Amniotic stem cell (primary cell): ENCODE measurements at places on chromosomes 12 and 14.

- no peak for DNase-seq
Measured at GRCh38 chr12:24244801-24245200, 295.3 kb upstream of the SOX5 start.

DNA sequence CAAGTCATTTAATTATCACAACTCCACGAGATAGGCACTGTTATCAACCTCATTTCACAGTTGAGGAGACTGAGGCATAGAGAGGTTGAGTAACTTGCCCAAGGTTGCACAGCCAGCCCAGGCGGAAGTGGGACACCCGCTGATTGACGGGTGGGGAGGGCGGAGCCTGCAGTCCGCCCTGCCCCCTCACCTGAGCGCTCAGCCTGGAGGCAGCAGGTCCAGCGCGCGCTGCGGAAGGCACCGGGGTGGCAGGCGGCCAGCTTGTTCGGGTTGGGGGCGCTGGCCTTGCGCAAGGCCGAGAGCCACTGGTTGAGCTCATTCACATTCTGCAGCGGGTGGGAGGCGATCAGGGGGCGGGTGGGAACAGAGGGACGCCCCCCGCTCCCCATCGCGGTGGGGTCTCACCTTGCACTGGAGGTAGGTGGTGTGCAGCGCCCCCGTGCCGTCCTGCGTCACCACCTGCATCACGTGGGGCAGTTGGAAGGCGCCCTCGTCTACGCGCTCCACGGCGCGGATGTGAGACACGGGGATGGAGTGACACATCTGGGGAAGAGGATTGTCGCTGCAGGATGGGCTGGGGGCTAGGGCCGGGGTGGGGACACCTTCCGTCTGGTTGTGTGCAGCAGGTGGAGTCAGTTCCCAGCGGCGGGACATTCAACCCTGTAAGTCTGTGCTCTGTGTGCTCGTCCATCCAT, 31.7 kb downstream of the RASAL1 start:
- no peak for DNase-seq

GRCh38 chr12:83945871-83946270, 966.7 kb downstream of the SLC6A15 start:
- DNase-seq, result no peak

DNA sequence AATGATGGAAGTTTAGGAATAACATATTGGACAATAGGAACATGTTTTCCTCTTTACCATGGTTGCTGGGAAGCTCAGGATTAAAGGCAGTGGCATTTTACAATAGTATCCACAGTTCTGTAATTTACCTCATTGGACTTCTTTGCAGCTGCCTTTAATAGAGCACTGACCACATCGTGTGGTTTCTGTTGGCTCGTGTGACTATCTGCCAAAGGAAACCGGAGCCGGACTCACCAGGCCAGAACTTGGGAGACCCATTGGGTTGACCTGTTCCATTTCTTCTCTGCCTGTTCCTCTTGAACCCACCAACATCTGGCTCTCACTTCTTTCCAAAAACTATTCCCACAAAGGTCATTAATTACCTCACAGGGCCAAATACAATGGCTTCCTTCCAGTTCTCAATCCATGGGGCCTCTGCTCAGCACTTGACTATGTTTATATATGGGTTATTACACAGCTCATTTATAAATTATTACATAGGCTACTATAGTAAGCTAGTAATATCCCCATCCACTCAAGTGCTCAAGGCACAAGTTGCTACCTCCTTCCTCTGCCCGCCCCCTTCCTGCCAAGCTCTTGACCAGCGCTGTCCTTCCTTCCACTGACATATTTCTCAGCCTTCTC, 121.5 kb upstream of the VASH1 start:
- DNase-seq, result no peak

DNA sequence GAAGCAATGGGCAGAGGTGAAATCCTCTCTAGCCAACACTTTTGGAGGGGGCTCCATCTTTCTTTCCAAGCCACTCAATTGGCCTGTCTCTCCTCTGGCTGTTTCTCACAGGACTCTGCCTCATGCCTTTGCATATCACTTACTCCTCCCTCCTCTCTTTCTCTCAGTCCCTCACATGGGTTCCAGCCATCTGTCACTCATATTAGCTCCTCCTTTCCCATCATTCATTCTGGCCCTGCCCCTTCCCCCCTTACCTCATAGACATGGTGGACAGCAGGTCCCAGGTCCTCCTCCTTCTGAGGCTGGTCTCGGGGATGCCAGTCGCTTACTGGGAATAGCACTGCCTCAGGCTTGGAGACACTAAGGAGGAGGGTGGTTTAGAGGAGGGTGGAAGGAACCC, 16.6 kb upstream of the ZNF385A start:
- no peak for DNase-seq

DNA sequence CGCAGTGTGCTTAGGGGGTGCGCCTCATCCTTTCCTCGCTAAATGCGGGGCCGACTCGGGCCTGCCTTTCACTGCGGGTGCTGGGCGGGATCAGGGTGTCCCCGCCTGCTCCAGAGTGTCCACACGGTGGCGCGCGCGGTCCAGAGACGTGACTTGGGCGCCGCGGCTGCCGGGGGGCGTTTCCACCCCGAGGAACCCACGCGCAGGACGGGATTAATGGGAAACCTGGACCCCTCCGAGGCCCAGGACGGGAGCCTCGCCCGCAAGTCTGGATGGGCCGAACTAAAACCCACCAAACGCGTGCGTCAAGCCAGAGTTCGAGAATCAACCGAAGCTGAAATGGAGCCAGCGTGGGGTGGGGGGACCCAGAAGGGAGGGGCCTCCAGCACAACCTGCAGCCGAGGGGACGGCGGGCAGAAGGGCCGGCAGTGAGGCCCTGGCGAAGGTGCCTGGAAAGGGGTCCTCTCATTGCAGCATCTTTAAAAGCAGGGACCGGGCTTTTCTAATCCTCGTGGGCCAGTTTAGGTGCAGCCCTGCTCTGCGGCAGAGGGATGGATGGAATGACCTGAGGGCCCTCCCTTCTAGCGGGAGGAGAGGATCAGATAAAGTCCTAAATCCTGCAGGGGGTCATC, 93.3 kb downstream of the NINJ2 start:
- DNase-seq, result peak; percentile 79

DNA sequence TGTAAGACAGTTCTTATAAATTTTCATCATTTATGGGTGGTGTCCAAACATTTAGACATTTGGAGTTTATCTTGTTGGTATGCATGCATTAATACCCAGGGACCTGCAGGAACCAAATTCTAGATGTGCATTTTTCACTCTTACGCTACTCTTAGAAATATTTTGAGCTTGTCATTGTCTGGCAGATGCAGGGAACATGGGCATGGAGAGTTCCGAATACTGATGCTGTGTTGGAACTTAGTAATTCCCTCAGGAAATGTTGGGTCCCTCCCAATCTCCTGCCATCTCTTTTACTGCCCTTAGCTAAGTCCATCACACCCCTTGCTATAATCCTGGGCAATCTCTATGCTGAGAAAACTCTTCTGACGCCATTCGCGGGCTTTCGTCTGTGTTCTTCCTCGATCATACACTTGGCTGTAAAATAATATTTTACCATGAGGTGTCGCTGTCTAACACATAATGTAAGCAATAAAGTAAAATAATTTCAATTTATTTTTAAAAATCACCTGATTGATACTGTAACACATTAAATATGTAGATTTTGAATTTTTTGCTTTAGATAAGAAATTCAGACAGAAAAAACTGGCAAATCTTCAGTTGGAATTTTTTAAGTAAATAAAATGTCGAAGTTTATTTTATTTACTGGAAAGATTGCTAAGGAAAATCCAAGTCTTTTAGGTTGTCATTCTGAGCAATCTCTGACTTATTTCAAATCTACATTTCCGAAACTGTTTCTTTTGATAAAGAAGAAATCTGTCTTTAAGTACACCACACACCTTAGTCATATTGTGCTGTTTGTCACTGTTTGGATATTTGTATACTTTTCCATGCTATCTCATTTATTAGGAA, 304.1 kb upstream of the SSTR1 start:
- peak; percentile 9 for DNase-seq
